Hypothalamus (tissue), 51 donors: ENCODE measurements at places on chromosomes 7 and 10.

- DNase-seq: no peak
These were observed 83.8 kb upstream of the MACROH2A2 start for GRCh38 chr10:69968830-69969229.

DNA sequence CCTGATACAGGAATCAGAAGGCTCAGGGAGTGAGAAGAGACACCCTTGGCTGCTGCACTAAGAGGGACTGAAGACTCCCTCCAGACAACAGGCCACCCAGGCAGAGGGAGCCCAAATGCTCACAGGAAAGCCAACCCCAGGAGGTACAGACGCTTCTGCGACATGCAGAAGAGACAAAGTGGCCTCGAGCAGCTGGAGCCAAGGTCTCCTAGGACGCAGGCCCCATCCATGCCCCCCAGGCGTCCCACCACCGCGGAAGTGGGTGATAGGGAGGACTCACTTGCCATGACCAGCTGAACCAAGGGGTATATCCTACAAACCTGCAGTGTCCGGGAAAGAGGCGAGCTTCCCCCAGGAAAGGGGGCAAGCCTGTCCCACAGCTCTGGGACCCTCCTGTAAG is 56.9 kb downstream of the CTBP2 start:
- DNase-seq: no peak

DNA sequence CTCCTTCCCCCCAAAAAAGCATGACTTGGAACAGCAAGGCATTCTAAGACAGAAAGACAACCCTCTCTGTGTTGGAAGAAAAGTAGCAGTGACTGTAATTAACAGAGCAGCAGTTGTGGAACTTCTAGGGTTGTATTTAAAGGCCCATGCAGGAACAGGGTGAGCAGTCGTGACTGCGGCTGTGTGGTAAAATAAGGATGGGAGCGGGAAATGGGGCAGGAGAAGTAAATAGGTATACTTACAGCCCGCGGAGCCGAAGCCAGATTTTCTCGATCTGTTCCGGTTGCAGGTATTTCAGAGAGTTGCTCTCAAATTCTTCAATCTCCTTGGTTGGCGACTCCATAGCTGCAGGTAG is 179 bp downstream of the PDE1C start:
- no peak for DNase-seq

GRCh38 chr10:62306663-62307062 is 38.0 kb upstream of the RTKN2 start:
- DNase-seq: no peak

DNA sequence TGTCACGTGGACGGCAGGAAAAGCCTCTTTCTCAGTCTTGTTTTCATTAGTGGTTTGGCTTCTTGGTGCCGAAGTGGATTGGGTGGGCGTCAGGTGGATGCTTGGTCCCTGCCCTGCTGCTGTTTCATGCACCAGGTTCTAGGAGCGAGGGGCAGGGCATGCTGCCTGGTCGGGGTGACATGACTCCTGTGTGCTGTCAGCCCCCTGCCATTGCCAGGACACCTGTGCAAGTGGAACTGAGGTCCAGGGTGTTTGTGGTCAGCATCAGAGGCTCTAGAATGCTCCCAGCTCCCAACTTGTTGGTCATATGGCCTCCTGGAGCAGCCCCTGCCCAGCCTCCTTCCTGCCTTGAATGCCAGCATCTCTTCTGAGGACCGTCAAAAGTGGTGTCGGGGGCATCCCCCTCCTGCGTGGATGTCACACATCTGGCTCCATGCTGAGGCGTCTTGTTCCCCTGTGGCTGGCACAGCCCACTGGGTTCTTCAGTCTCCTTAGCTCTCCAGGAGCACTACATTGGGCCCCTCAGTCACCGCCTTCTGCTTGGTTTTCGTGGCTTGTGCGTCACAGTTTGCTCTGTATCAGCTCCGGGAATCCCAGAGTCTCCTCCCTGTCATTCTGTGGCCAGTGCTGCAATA is 24.8 kb downstream of the ADCY1 start:
- DNase-seq: no peak

DNA sequence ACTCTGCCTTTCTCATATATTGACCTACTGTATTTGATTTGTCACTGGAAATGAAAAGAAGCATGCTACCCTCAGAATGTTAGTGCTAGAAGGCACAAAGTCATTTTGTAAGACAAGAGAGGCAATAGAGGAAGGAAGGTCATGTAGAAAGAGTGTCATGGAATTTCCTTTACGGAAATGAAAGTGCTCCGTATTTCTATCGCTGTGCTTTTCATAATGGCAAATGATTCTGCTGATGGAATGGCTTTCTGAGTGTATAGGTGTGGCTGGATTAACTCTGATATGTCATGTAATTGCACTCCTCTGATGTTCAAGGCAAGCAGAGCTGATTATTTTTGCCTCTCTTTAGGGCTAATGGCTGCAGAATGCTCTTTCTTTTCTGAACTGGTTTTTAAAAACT is 15.5 kb upstream of the STEAP4 start:
- DNase-seq: no peak

GRCh38 chr7:67371429-67372305 is 375.0 kb downstream of the TYW1 start:
- DNase-seq: peak; percentile 2

DNA sequence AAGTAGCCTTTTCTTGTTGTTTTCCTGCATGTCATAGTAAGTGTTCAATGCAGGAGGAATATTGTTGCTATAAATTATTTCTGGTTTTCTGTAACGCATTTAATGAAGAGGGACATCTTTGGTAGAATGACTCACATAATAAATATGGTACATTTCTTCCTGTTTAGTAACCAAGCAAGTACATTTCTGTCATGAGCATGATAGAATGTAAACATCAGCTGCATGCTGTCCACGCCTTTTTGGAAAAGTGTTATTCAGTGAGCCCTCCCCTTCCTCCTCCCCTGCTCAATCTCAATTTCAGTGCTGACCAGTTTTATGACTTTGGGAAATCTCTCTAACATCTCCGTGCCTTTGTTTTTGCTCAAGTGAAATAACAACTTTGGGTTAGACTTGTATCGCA is 664.0 kb downstream of the XPNPEP1 start:
- no peak for DNase-seq

GRCh38 chr10:118873738-118874105 is 119.0 kb upstream of the CACUL1 start:
- no peak for DNase-seq

- DNase-seq: no peak
These were observed 82.5 kb upstream of the SP4 start for GRCh38 chr7:21345361-21345760.

DNA sequence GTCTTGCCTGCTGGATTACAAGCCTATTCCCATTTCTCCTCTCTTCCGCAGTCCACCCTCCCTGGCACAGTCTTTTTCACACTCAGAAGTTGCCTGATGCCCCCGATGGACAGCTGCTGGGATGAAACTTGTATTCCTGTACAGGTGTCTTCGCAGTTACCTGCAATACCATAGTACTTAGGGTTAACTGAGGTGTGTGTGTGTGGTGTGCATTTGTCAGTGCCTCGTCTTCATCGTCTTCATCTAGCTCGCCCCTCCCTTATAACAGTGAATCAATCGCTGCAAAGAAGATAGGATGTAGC is 11.0 kb downstream of the NXPH1 start:
- DNase-seq: no peak

DNA sequence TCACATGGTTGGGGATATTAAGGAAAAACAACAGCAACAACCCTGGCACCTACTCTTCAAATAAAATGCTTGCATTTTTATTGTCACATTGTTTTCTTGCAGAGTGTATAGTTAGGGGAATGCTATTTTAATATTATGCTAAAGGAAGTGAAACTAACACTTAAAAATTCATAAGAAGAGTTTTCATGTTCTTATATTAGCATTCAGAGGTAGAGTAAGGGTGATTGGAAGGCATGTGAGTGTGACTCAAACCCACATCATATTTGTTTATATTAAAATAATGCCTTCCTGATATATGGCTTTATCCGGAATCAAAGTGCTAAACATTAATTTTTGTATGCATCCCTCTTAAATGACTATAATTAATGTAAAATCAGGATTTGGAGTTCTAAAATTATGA is 59.8 kb upstream of the TES start:
- no peak for DNase-seq

GRCh38 chr7:3965794-3966395 is 664.8 kb downstream of the SDK1 start:
- no peak for DNase-seq

DNA sequence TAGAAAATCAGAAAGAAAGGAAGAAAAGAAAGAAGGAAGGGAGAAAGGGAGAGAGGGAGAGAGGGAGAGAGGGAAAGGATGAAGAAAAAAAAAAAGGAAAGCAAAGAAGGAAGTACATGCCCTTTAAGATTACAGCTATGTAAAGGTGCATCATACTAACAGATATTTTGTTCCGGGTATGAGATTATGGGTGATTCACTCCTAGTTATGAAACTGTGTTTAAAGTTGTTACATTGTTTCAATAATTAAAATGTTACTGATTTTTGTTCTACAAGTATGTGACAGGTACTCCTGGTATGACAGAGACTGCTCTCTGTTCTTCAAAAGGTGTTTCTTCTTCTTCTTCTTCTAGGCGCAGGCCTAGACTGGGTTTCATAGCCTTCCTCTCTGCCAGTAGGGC is 808.9 kb downstream of the GRID1 start:
- no peak for DNase-seq

DNA sequence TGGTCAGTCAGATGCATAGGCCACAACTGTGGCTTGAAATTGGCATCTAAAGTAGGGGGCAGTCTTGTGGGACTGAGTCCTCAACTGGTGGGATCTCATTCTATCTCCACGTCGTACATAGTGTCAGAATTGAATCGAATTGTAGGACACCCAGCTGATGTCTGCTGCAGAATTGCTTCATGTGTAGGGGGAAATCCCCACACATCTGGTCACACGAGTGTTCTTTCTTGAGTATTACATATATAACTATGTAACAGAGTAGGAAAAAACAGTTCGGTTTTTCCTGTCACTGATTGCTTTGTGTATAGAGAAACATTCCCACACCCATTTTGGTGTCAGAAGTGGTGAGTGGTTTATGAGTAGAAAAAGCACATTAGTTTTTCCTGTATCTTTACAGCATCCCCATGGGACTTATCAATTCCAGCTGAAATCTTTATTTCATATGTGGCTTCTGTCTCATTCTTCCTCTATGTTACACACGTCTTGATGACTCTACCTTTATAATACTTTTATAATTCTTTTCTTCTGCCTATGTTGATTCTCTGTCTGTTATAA is 79.4 kb upstream of the PCGF5 start:
- no peak for DNase-seq

- DNase-seq: peak; percentile 7
These were observed 237.2 kb upstream of the KAT6B start for GRCh38 chr10:74589226-74589673.

- no peak for DNase-seq
These were observed 286.1 kb upstream of the KLF6 start for GRCh38 chr10:4070921-4071660.

GRCh38 chr7:235576-236395 is 43.4 kb downstream of the FAM20C start:
- no peak for DNase-seq

- DNase-seq: no peak
These were observed 370.1 kb upstream of the PRKCQ start for GRCh38 chr10:6950133-6950532.
